ENCODE measurements at places on chromosomes 3 and 15.

DNA sequence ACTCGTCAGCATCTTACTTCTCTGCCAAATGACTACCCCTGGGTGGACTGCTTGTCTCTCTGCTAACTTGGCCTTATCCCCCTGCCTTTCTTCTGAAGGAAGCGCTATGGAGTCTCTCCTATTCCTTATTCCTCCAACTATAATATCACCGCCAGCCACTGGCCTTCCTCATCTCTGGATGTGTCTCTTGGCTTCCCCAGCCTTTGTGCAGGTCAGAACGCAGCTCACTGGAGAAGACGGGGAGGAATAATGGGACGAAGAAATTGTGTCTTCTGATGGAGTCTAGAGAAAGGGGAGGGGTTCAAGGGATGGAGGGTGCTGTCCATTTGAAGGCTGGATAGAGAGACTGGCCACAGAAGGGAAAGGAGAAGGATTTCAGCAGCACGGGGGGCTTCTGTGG, 16.9 kb downstream of the ITGA11 start:
- DNase-seq: no peak

DNA sequence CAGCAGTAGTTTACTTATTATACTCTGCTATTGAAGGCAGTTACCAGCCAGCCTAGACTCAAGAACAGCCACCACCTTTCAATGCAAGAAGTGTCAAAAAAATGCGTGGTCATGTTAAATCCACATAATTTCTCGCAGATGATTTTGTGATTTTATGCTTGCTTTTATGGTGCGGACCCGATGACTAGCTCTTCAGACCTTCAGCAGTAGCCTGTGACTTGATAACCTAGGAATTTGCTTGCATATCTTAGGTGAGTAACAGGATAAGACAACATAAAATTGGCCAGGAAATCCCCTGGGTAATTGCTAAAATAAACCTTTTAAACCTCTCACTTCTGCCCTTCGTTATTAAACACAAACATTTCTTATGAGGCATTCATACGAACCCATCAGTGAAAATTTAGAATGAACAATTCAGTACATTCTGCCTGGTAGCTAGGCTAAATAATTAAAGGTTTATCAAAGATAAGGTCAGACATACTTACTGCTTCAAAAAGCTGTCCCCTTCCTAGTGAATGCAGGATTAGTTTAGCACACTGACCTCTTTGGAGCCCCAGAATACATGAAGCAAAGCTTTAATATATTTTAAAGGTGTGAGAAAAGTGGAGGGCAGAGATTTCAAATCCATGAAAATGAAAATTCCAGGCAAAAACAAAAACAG, 798.8 kb downstream of the OTOL1 start:
- DNase-seq: peak; percentile 93

DNA sequence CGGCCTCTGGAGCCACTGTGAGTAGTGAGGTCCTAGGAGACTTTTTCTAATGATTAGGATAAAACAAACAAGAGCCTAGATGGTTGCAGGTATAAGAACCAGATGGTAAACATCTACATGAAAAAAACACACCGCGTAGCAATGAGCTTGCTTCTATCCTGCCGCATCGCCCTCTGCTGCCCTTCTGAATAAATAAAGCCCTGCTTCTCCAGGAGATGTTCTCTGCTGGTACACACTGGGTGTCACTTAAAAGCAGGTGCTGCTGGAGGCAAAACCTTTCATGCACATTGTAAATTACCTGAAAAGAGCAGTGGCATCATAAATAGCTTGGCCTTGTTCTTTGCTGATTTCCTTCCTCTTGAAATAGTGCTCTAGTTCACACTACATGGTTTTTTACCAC, 164.4 kb upstream of the TOPAZ1 start:
- no peak for DNase-seq

GRCh38 chr3:30112411-30112810, 494.0 kb upstream of the TGFBR2 start:
- DNase-seq: no peak

DNA sequence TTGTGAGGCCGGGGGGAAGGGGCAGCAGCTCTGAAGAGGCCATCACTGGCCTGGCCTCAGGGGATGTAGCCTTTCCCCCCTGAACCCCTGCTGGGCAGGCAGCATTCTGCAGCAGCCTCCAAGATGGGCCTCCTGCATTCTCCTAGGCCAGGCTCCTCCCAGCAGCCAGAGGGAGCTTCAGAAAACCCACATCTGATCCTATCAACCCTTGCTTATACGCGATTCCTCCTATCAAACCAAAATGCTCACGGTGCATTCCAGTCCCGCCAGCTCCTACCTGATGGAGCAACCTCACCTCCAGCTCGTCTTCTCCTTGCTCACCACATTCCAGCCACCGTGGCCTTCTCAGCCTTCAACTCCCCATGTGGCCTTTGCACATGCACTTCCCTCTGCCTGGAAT, 85.7 kb downstream of the MEGF11 start:
- DNase-seq: no peak

GRCh38 chr3:14031271-14031670, 93.4 kb downstream of the CHCHD4 start:
- peak; percentile 30 for DNase-seq
